B cell (primary cell): ENCODE measurements at places on chromosomes 12 and 14. TPM values are rescaled to one million over a fixed set of nuclear protein-coding genes. Genes with fewer than 3 reads are reported as not detected.

PLEKHD1 gene
- total RNA-seq: 0.12 TPM in 2 replicates

ANKRD9 gene
- total RNA-seq: 1.4 and 1.8 TPM in 2 replicates

DEPDC4 gene
- total RNA-seq: 0.36 and 1.2 TPM in 2 replicates

KRT78 gene
- not detected in 2 replicates for total RNA-seq

OTOGL gene
- not detected in 2 replicates for total RNA-seq

LRRK2 gene
- total RNA-seq: 56.5 and 60.2 TPM in 2 replicates

PLCZ1 gene
- total RNA-seq: not detected in 2 replicates

CACNA2D4 gene
- 6.1 and 7.4 TPM in 2 replicates for total RNA-seq

GNPNAT1 gene
- 7.8 and 8.3 TPM in 2 replicates for total RNA-seq

NINJ2 gene
- 2.9 TPM in 2 replicates for total RNA-seq

ZNF84 gene
- total RNA-seq: 48.4 and 61.5 TPM in 2 replicates

OLR1 gene
- 0.12 TPM in 1 of 2 replicates, not detected in the other for total RNA-seq

PPTC7 gene
- 44.9 and 45.6 TPM in 2 replicates for total RNA-seq
